ENCODE measurements at places on chromosomes 5 and 9.

DNA sequence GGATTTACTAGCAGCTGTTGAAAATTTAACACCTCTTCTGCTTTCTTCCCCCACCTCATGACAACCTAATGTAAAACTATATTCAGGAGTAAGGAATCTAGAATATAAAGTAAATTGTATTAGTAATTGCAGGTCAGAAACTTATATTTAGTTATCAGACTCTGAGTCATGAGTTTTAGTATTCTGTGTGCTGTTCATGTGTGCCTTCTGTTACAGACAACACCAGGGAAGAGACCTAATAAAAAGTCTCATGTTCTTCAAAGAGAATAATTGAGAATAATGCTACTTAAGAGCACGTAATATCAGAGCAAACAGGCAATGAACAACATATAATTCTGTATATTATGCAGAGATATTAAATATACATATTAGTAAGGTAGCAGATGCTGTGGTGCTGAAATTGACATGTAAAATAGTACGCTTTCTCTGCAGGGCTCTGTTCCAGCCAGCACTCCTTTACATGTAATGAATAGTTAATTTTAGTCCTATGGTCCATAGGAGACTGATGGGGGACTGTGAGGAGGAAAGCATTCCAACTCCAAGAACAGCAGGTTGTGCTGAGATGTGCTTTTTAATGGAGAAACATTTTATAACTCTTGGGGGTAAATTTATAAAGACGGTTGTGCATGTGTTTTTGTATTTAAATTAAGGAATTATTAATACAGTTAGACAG is 106.4 kb downstream of the ZSWIM6 start:
- DNase-seq, result no peak

DNA sequence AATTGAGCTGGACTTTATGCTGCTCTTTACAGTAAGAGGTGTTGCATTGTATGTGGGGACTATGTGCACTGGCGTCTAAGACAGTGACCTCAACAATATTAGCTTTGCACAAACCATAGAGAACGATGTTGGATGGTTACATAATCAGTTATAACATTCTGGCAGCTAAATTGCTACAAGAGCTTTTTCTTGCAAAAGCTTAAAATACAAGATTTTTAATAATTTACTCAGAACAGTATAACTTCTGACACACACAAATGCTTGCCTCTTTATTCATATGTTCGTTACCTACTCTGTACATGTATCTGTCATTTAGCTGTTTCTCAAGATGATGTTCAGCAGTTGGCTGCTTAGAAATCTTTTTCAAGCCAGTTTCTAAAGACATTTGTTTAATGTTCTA is 11.6 kb downstream of the C5orf24 start:
- no peak for DNase-seq

DNA sequence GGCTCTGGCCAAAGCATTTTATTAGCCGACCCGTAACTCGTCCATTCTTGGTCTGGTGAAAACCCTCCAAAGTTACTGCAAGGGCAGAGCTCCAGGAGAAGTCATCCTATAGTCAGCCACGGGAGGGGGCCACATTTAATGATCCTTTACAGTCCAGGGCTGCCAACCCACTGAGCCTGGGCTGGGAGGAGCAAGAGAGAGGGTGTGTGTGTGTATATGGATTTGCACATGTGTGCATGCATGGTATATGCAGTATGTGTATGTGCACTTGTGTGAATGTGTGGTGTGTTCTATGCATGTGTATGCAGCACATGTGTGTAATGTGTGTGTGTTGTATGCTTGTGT is 4.2 kb upstream of the RASGEF1C start:
- no peak for DNase-seq

GRCh38 chr5:3251784-3252183 is 343.8 kb upstream of the IRX1 start:
- DNase-seq, result no peak

GRCh38 chr9:113966394-113966793 is 90.3 kb downstream of the ZNF618 start:
- no peak for DNase-seq

DNA sequence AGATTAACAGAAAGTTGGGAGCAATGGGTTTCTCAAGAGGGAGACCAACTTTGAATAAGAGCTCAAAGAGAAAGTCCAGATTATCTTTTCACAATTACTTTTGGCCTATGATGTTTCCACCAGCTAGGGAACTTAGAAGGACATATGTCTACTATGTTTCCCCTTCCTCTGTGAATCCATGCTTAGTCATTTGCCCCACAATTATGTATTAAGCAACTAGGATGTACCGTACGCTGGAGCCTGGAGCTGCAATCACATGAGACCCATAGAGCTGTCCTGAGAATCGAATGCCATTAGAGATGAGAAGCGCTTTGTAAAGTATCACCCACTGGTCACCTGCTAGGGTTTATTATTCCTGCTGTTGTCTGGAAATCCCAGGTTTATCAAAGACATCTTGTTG is 78.8 kb downstream of the PDE6A start:
- DNase-seq, result no peak

DNA sequence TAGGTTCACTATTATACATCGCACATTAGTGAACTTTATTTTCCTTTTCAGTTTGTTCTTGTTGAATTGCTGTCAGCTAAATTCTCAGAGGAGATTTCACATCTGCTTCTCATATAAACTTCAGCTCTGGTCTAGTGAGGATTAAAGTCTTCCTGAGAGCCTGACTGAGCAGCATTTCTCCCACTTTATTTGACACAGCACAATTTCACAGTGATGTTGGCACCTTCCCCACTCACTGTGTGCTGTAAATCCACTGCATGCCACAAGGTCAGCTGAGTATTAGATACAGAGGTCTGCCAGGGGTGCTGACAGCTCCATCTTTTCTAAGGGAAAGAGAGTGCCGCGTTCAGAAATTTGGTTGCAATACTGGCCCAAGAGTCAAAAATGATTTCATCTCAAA is 567.4 kb downstream of the PRR16 start:
- no peak for DNase-seq

DNA sequence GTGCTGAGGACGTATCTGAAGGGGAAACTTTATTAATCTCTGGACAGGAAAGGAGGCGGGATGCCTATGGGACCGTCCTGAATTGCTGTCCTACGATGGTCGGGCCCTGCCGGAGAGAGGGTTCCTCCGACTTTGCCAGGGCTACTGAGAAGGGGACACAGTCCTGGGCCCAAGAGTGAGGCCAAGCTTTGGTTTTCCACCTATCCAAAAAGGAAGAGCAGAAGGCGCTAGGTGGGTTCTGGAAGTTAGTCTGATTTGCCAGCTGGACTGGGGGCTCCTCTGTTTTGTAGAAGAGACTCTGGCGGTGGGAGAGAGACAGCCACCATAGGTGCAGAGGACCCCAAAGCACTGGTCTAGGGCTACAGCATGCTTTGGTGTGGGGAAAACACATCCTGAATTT is 243.8 kb upstream of the IRX4 start:
- no peak for DNase-seq

- no peak for DNase-seq
Observed at GRCh38 chr9:89712283-89712682, 107.5 kb downstream of the GADD45G start.

DNA sequence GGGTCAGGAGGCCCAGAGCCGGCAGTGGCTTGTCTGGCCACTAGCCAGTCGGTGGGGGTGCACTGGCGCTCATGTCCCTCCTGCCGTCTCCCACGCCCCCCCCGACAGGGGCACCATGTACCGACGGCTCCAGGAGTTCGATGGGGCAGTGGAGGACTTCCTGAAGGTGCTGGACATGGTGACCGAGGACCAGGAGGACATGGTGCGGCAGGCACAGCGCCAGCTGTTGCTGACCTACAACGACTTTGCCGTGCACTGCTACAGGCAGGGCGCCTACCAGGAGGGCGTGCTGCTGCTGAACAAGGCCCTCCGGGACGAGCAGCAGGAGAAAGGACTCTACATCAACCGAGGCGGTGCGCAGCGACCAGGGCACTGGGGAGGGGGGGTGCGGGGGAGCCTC is 8.1 kb downstream of the TTC16 start:
- no peak for DNase-seq

- DNase-seq, result no peak
Observed at GRCh38 chr5:137315534-137316345, 183.4 kb downstream of the SPOCK1 start.

GRCh38 chr9:99602854-99603253 is 218.8 kb upstream of the NR4A3 start:
- DNase-seq, result no peak

- no peak for DNase-seq
Observed at GRCh38 chr5:132023258-132024116, 12.0 kb upstream of the ACSL6 start.

DNA sequence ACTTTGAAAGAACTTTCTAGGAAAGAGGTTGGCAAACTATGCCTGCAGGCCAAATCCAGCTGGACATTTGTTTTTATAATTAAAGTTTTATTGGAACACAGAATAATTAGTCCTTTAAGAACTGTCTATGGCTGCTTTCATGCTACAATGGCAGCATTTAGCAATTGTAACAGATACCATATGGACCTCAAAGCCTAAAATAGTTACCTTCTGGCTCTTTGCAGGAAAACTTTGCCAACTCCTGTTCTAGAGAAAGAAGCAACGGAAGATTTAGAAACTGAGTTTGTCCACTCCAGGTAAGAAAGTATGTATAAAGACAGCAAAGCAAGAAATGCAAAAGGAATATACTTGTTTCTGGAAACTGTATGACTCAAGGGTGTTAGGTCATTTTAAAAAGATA is 281.7 kb upstream of the TRPM3 start:
- DNase-seq, result no peak

DNA sequence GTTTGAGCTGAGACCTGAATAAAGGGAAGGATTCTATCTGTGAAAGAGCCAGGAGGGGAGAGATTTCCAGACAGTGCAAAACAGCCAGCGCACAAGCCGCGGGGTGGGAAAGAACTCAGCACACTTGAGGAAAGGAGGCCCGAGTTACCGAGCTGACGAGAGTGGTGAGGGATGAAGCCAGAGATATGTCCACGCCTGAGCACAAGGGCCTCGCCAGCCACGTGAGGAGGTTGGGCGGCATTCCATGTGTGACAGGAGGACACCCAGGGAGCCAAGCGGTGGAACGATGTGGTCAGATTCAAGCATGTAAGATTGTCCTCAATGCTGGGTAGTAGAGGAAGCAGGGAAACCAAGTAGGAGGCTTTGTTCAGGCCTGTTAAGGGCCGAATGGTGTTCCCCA is 17.0 kb upstream of the SFXN1 start:
- no peak for DNase-seq

- no peak for DNase-seq
Observed at GRCh38 chr9:95415158-95415557, 97.6 kb upstream of the FANCC start.

DNA sequence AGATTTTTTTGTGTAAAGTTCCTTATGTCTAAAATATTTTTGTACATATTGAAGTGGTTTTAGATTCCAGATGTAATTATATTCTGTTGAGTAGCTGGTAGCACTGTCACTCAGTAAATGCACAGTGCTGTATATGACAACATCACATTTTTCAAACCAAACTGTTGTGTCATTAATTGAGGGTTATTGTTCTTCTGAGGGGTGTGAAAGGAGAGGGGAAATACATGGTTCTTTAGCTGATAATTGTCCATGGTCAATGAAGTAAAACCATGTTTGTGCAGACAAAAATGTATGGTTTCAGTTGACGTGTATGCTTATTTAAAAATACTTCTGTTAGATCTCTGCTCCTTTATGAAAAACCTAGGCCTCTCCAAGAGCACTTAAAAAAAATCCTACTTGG is 3.3 kb downstream of the ZNF462 start:
- no peak for DNase-seq

- no peak for DNase-seq
Observed at GRCh38 chr5:29130786-29131185, 2062.7 kb upstream of the CDH6 start.

GRCh38 chr9:33437205-33437604 is 10.2 kb downstream of the AQP3 start:
- DNase-seq, result no peak

GRCh38 chr9:120892748-120893610 is 16.0 kb upstream of the PHF19 start:
- DNase-seq, result no peak

GRCh38 chr5:73596705-73597328 is 29.2 kb upstream of the ARHGEF28 start:
- DNase-seq, result no peak

- DNase-seq, result no peak
Observed at GRCh38 chr5:42915306-42915866, 103.7 kb upstream of the SELENOP start.

DNA sequence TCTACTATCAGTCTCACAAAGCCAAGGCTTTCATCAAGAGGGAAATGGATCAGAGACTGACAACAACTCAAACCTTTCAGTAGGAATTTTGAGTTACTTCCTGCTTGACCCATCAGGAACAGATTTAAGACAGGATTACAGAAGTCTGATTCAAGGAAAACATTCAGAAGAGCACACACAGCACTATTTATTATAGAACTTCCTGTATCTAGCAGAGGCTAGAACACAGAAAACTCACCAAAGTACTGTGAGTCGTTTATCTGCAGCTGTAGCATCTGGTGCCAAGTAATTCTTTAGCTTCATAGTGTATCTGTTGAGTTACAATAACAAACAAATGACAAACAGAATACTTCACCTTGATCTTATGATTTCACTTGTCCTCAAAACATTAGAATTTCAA is 13.8 kb downstream of the LEAP2 start:
- no peak for DNase-seq

GRCh38 chr9:94864196-94864595 is 137.7 kb downstream of the AOPEP start:
- no peak for DNase-seq

GRCh38 chr5:105530716-105531261 is 1968.2 kb upstream of the NUDT12 start:
- no peak for DNase-seq

DNA sequence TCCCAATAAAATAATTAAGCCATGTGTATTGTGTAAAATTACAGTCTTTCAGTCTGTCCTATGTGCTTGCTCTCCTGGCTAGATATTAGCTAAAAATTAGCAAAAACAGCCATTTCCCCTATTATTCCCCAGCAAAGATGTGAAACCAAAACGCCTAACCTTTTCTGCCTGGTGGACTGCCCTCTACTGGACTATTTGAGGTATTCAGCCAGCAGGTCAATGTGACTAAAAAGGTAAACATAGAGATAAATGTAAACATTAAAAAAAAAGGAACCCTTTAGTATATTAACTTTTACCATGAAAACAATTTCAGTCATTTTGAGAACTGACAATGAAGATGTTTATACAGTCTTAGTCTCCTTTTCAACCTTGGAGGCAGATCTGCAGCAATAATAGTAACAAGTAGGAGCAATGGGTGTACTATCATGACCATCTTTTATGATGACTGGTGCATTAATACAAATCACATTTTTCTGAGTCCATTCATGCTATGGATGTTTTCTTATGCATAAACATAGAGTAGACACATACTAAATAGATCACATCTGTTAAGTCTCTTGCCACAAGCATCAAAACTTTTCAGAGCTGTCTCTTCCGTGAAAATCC is 10.1 kb downstream of the ATG12 start:
- no peak for DNase-seq

GRCh38 chr5:61307191-61307590 is 24.9 kb upstream of the ZSWIM6 start:
- no peak for DNase-seq

GRCh38 chr9:113298924-113299770 is 4.0 kb downstream of the RNF183 start:
- DNase-seq, result no peak

- DNase-seq, result no peak
Observed at GRCh38 chr9:17219261-17219660, 84.4 kb downstream of the CNTLN start.
